ENCODE measurements at places on chromosomes 3 and 15.

DNA sequence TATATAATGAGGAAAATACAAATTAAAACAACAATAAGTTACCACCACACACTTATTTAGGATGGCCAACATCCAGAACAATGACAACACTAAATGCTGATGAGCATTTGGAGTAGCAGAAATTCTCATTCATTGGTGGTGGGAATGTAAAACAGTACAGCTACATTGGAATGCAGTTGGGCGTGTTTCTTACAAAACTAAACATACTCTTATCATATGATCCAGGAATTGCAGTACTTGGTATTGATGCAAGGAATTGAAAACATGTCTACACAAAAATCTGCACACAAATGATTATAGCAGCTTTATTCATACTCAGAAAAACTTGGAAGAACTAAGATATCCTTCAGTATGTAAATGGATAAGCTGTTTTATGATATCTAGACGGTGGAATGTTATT lies 594.2 kb downstream of the ZBBX start:
- H3K27me3 ChIP-seq: no peaks in the 10 kb centered on the region
- H3K36me3 ChIP-seq: no peaks in the 10 kb centered on the region
- H3K4me3 ChIP-seq: no peak overlapping the region

- H3K4me1 ChIP-seq: no peaks in the 10 kb centered on the region
- H3K36me3 ChIP-seq: no peaks in the 10 kb centered on the region
- no peak overlapping the region for H3K4me3 ChIP-seq
- DNase-seq: no peak
- H3K27ac ChIP-seq: no peak overlapping the region
- no peaks in the 10 kb centered on the region for H3K27me3 ChIP-seq
These were observed 29.1 kb downstream of the CADM2 start for GRCh38 chr3:84987706-84988504.

- peak overlapping the region; percentile 83 for H3K27ac ChIP-seq
- H3K4me1 ChIP-seq: peaks cover 9% of the 10 kb centered on the region
- no peaks in the 10 kb centered on the region for H3K27me3 ChIP-seq
- peak overlapping the region; percentile 74 for H3K4me3 ChIP-seq
These were observed 1.1 kb downstream of the RPS27L start for GRCh38 chr15:63156086-63156710.

DNA sequence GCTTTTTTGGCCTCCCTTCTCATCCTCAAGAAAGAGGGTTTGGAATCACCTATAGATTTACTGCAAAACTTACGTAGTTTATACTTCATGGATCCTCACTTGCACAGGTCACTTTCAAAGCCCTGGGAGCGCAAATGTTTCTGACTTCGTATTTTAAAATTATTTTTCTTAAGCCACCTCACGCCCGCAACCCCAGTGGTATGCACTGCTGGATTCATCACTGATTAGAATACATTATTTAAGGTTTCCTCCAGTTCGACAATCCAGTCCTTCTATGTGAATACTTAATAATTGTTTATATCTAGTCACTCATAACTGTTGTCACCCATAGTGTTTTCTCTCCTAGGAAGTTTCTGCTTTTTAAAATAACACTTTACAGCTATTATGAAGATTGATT lies 339.9 kb downstream of the CHL1 start:
- H3K27ac ChIP-seq: no peak overlapping the region
- no peaks in the 10 kb centered on the region for H3K36me3 ChIP-seq
- no peaks in the 10 kb centered on the region for H3K27me3 ChIP-seq
- no peak for DNase-seq
- no peaks in the 10 kb centered on the region for H3K4me1 ChIP-seq

- no peaks in the 10 kb centered on the region for H3K27me3 ChIP-seq
- no peak for DNase-seq
- H3K4me3 ChIP-seq: no peak overlapping the region
- H3K36me3 ChIP-seq: peaks cover 4% of the 10 kb centered on the region
- H3K27ac ChIP-seq: no peak overlapping the region
These were observed 121.6 kb downstream of the RBPMS2 start for GRCh38 chr15:64653757-64654156.

DNA sequence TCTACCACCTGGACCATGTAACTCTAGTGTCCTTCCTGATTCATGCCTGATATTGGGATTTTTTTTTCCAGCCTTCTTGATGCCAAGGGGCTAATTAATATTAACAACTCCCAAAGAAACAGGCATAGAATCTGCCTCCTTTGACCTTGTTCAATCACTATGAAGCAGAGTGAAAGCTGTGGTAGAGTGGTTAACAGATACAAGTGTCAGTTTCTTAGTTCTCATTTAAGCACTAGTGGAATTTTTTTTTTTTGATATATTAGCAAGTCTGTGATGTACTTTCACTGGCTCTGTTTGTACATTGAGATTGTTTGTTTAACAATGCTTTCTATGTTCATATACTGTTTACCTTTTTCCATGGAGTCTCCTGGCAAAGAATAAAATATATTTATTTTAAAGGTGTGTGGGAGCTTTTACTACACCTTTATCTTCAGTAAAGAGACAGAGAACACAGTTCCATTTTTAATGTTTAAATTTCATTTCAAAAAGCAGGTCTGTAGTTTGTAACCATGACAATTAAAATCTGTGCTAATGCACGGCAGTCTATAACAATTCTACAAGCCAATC lies 67.1 kb downstream of the TOP2B start:
- peaks cover 3% of the 10 kb centered on the region for H3K4me1 ChIP-seq
- H3K36me3 ChIP-seq: peaks cover 2% of the 10 kb centered on the region
- H3K27ac ChIP-seq: no peak overlapping the region
- H3K27me3 ChIP-seq: no peaks in the 10 kb centered on the region
- H3K4me3 ChIP-seq: no peak overlapping the region
- no peak for DNase-seq

- DNase-seq: no peak
- H3K4me3 ChIP-seq: no peak overlapping the region
- H3K27ac ChIP-seq: no peak overlapping the region
- H3K36me3 ChIP-seq: no peaks in the 10 kb centered on the region
- no peaks in the 10 kb centered on the region for H3K4me1 ChIP-seq
These were observed 10.6 kb upstream of the SPRED1 start for GRCh38 chr15:38242055-38242454.

DNA sequence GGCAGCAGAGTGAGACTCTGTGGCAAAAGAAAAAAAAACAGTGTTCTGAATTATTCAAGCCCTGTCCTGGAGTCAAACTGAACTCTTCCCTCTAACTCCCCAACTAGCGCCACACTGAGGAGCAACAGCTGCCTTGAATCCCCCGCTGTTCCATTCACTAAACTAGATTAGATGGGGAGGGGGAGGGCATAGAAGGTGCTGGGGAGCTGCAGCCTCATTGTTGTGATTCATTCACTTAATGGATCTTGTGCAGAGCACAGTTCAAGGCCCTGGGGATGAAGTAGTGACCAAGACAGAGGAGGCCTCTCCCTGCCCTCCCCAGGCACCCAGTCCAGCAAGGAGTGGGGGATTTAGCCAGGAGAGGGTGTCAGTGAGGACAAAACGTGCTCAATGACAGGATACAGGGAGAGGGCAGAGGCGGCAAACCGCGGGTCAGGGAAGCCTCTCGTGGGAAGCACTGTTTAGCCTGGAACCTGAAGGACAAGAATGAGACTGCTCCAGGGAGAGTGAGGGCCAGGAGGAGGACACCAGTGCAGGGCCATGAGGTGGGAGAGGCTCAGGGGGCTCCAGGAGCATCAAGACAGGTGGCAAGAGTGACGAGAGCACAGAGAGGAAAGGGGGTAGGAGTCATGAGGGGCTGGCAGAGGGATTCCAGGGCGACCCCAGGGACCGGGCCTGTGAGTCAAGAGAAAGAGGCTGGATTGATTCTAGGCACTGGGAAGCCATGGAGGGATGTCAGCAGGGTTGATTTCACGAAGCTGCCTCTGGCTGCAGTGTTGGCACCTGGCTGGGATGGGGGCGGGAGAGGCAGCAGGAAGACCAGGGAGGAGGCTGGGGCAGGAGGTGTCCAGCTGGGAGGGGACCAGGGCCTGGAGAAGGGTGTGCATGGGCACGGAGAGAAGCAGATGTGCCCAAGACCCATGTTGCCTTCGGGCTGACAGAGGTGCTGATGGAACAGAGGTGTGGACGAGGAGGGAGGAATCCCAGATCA lies 31.4 kb downstream of the ALS2CL start:
- no peaks in the 10 kb centered on the region for H3K36me3 ChIP-seq
- H3K4me3 ChIP-seq: no peak overlapping the region
- no peak overlapping the region for H3K27ac ChIP-seq
- DNase-seq: no peak
- peaks cover 20% of the 10 kb centered on the region for H3K4me1 ChIP-seq
